ENCODE measurements at places on chromosomes 1 and 21. TPM values are rescaled to one million over a fixed set of nuclear protein-coding genes. Genes with fewer than 3 reads are reported as not detected.

DNA sequence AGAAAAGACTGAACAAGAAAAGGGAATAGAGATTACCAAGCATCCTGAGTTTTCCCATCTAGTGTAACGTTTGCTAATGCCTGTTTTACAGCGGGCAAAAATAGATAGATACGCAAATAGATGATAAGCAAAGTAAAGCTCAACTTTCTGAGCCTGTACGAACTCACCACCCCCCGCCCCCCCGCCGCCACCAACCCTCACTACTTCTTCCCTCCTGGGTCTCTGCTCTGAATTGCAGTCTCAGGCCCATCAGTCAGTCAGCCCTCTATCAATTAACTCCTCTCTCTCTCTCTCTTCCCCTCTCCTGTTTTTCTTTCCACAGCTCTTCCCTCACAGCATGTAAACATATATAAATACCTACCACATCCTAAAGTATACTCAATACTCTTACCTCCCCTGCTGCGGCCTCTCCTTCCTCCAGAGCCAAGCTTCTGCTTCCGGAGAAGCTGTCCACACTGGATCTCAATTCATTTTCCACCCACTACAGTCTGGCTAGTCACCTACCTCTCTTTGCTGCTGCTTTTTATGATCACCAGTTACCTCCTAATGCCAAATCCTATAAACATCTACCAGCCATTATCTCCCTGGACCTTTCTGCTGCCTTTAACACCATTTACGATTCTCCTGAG lies 64.6 kb downstream of the CAPN2 start:
- H3K27me3 ChIP-seq, result no peaks in the 10 kb centered on the region
- peaks cover 73% of the 10 kb centered on the region for H3K36me3 ChIP-seq
- no peak for DNase-seq
- H3K4me1 ChIP-seq, result peaks cover 27% of the 10 kb centered on the region

DNA sequence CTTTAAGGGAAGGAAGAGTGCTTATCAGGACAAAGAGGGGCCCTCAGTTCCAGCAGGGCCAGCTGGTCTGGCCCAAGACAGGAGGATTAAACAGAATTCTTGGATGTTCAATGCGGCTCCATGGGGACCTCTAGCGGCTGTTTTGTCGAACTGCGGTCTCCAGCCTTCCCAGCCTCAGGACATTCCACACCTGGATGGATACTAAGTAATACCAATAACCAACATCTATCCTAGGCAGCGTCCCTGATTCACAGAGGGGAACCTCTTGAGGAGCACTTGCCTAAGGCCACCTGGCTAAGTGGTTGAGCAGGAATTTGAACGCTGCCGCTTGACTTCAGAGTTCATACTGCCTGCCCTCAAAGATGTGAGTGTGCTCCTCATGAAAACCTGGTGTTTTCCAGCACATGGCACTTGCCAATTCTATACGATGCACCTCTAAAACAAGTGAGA lies 15.5 kb upstream of the CD247 start:
- H3K4me3 ChIP-seq, result no peak overlapping the region
- H3K27ac ChIP-seq, result no peak overlapping the region
- H3K4me1 ChIP-seq, result peaks cover 4% of the 10 kb centered on the region
- H3K36me3 ChIP-seq, result no peaks in the 10 kb centered on the region
- H3K27me3 ChIP-seq, result no peaks in the 10 kb centered on the region

DNA sequence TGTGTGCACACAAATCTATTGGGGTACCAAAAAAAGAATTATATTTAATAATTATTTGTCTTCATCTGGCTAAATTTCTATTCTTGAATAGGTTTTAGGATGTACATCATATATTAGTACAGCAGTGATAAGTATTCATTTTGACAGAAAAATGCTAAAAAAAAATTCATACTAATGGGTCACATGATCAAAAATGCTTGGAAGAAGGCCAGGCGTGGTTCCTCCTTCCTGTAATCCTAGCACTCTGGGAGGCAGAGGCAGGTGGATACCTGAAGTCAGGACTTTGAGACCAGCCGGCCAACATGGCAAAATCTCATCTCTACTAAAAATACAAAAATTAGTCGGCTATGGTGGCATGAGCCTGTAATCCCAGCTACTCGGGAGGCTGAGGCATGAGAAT lies 26.9 kb upstream of the PTGFRN start:
- DNase-seq, result no peak
- no peak overlapping the region for H3K27ac ChIP-seq

The TFF2 gene
- total RNA-seq, result not detected

GRCh38 chr1:196361112-196361714 lies 247.0 kb downstream of the KCNT2 start:
- H3K4me1 ChIP-seq, result no peaks in the 10 kb centered on the region
- no peak overlapping the region for H3K4me3 ChIP-seq
- no peak overlapping the region for H3K27ac ChIP-seq
- H3K27me3 ChIP-seq, result no peaks in the 10 kb centered on the region
- no peak for DNase-seq
